ENCODE measurements at places on chromosomes 2 and 18.

GRCh38 chr18:65352186-65352585 is 398.6 kb upstream of the CDH7 start:
- DNase-seq = no peak

- no peak for DNase-seq
These were observed 217.7 kb downstream of the EIPR1 start for GRCh38 chr2:3159782-3160545.

DNA sequence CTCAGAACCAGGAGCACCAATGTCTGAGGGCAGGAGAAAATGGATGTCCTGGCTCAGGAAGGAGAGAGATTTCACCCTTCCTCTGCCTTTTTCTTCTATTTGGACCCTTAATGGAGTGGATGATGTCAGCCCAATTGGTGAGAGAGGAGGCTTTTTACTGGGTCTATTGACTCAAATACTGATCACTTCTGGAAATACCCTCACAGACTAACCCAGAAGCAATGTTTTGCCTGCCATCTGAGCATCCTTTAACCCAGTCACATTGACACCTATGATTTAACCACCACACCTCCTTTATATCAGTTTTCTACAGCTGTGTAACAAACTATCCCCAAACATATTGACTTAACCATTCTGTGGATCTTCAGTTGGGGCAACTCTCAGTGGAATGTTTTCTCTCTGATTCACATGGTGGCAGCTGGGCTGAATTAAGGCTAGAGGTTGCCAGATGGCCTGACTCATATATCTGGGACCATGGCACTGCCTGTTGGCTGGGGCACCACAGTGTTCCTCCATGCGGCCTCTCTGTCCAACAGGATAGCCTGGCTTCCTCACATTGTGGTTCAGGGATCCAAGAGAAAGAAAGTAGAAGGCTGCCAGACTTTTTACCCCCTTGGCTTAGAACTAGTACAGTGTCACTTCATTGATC is 18.2 kb upstream of the MBOAT2 start:
- no peak for DNase-seq

DNA sequence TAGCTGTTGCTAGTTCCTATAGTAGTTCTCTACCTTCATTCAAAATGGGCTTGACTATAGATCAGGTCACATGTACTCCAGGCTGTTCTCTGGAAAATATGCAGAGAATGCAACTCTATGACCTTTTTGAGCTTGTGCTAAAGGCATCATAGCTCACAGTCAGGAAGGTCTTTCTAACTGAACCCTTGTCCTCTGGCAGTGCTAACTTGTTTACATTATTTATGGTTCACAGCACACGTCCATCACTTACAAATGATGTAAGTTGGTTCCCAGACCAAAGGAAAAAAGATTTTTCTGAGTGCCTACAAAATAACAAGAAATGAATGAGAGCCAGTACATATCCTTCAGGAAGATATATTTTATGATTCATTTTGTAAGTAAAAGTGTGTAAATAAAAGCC is 236.1 kb downstream of the GCA start:
- no peak for DNase-seq

All from activated CD8-positive, alpha-beta T cell treated with anti-CD3 and anti-CD28 coated beads, Interleukin-2, amount 10 ng/mL, durations not matched to agents 7 days and 5 days (primary cell).